NCI-H2171 treated with DMSO at 0.1 percent for 48 hours (cell line): ENCODE measurements at places on chromosomes 2 and 18.

DNA sequence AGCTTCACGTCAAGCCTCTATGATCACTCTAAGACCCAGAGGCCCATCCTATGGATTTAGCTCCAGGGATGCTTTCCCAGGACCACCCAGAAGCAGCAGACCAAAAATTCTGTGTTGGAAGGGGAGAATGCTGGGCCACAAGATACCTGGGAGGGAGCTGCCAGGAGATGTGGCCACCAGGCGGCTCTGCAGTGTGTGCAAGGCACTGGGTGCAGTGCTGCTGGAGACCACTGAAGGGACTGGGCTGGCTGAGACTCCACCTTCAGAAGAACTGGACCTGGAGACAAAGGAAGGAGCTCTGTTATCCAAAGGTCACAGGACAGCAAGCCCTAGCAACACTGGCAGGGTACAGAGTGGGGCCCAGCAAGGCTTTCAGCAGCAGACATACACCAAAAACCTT is 34.0 kb downstream of the KANSL3 start:
- no peak for DNase-seq

- no peak for DNase-seq
Measured at GRCh38 chr2:236376566-236377244, 112.5 kb upstream of the ASB18 start.

- no peak for DNase-seq
Measured at GRCh38 chr2:26245810-26246209, 1.1 kb downstream of the HADHB start.

DNA sequence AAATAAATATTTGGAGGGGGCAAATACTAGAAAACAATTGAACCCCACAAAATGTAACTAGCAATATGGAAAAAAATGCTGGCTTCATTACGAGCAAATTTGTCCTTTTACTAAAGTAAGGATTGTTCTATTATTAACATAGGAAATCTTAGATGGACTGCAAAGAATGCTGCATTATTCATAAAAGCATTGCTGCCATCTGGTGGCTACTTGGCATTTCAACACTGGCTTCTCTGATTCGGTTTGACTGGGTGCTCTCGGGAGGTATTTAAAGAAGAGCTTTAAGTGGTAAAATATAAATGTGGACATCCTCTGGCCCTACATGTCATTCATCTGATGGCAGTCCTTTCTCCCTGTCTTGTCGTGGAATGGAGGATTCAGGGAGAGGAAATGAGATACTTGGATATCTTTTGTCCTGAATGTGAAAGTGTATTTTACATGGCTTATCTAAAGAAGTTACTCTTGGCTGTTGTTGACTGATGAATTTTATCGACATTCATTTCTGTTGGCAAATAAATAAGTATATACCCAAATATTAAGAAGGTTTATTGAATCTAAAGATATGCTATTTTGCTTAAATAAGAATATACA is 130.2 kb downstream of the ARHGAP15 start:
- DNase-seq: peak; percentile 79
